ENCODE measurements at places on chromosomes 1 and 21.

DNA sequence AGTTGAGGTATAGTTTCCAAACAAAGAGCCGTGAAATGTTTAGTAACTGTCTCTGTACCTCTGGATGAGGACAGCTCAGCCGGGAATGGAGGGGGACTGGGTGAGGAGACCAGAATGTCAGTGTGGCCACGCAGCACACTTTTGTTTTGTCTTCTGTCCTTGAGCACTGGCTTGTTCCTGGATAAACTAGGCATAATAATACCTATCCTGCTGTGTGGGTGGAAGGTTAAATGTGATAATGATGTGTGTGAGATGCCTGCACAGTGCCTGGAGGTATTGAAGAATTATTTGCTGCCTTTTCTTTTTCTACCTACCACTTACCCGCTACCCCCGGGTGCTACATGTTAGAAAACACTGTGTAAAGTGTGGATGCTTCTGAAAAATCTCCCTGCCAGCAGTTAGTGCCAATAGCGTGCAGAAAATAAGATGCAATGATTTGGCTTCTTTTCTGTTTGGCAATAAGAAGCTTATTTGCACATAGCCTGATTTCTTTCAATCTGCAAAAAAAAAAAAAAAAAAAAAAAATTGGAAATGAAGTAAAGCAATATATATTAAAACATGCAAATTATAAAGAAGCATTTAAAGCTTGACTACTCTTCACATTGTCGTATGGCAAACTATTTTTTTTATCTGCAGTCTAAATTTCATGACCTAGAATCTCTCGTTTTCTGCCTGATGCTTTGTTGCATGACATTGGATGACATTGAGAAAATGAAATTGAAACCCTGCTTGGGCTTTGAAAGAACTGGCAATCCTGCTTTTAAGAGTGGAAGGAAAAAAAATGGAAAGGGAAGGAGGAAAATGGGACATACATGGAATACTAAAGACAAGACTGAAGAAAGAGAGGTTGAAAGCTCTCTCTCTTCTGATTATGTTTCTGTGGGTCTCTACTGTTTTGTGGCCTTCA is 89.5 kb downstream of the DISC1 start:
- no peak for DNase-seq

DNA sequence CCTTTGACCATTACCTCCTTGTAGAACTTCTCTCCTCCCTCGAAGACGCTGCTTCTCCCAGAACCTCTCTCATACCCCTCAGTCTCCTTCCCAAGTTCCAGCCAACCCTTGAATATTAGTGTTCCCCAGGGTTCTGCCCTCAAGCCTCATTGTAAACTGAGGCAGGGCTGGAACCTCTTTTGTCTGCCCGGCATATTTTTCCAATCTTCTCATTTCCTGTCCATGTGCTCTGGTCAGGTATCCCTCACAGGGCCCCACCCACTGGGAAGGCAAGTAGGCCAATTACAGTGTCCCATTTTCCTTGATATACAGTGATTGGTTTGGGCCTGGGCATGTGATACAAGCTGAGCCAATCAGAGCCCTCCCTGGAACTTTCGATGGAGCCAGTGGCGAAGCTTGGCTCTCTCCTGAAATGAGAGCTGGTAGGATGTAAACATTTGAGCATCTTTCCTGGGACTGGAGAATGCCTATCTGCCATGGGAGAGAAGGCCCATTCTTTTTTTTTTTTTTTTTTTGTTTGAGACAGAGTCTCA is 57.1 kb upstream of the ID3 start:
- no peak for DNase-seq

DNA sequence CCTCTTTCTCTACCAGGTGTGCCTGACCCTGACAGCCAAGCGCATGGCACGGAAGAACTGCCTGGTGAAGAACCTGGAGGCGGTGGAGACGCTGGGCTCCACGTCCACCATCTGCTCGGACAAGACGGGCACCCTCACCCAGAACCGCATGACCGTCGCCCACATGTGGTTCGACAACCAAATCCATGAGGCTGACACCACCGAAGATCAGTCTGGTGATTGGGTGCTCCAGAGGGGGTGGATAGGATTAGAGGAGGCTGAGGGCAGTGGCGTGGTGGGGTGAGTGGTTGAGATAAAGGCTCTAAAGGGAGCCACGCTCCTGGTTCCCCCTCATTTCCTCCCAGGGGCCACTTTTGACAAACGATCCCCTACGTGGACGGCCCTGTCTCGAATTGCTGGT is 13.1 kb downstream of the ATP1A2 start:
- no peak for DNase-seq

DNA sequence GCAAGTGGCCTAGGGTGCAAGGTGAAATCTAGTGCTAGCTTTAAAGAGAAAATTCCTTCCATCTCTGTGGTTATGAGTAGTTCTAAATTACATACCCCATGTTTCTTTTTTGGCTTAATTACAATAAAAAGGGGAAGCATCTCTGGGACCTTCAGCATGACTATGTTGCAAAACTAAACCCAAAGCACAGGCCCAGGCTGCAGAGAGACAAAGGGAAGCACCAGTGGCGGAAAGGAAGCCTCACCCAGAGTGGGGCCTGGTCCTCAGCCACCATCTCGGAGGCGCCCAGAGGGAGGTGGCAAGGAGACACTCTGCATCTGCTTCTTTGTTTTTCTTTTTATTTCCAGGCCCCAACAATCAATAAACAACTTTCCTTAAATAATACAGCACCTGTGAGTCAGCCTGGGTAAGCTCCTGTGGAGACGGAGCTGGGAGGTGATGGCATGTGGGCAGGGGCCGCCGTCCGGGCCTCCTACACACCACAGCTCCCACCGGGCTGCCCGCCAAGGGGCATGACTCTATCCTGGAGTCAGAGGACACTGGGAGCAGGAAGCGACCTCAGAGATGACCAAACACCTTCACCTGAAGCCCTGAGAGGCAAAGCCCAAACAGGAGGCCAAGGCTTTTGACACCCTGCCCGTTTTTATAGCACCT is 21.7 kb downstream of the ITPKB start:
- DNase-seq: no peak

DNA sequence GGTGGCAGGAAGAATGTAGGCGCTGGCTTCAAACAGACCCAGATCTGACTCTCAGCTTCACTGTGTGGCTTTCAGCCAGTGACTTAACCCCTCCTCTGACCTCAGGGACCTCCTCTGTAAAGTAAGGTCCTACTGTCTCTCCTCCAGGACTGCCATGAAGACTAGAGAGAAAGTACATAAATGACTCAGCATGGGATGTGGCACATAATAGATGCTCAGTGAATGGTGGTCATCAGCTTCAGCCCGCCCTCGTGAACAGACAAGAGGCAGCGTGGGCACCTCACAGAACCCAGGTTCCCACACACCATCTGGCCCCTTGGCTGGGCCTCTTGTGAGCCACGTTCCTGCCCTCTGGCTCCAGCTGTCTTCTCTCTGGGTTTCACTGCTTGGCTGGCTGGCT is 126.0 kb downstream of the SYF2 start:
- DNase-seq: no peak

GRCh38 chr1:9106286-9106685 is 22.6 kb downstream of the GPR157 start:
- DNase-seq: no peak

DNA sequence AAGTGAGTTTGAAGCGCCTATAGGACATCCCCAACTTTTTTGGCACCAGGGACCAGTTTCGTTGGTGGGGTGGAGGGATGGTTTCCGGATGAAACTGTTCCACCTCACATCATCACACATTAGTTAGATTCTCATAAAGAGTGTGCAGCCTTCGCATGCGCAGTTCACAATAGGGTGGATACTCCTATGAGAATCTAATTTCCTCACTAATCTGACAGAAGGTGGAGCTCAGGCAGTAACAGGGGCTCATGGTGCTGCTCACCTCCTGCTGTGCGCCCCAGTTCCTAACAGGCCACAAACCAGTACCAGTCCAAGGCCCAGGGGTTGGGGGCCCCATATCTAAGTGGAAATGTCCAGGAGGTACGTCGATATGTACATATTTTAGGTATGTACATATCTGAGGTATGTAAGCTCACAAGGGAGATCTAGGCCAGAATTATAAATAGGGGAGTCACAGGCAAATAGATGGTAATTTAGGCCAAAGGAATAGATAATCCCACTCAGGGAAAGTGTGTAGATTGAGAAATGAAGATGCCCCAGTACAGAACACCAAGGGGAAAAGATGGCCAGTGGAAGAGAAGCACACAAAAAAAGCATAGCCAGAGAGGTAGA is 27.5 kb upstream of the RASAL2 start:
- DNase-seq: no peak

GRCh38 chr1:178928976-178929375 is 58.1 kb upstream of the ANGPTL1 start:
- DNase-seq: no peak

GRCh38 chr1:150089846-150090520 is 22.4 kb downstream of the VPS45 start:
- DNase-seq: no peak

DNA sequence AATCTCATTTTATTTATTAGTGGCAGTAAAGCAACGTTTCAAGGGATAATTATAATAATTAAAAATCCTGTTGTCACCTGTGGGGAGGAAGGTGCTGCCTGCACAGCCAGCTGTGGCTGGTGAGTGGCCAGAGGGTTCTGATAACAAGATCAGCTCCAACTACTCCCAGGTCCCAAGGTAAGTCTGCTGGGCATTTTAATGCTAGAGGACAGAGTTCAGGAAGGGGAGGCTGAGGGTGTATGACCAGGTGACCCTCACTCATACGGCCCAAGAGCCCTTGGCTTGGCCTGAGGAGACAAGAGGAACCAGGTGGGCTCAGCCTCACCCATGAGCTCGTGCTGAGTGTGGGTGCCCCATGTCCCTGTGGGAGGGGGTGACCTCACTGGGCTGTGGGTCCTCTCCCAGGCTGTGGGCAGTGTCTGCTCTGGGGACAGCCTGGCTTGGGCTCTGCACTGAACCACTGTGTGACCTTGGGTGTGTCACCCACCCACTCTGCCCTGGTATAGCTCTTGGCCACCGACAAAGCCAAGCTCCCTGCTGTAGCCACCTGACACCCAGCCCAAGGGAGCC is 223.8 kb downstream of the PTPRU start:
- DNase-seq: no peak

DNA sequence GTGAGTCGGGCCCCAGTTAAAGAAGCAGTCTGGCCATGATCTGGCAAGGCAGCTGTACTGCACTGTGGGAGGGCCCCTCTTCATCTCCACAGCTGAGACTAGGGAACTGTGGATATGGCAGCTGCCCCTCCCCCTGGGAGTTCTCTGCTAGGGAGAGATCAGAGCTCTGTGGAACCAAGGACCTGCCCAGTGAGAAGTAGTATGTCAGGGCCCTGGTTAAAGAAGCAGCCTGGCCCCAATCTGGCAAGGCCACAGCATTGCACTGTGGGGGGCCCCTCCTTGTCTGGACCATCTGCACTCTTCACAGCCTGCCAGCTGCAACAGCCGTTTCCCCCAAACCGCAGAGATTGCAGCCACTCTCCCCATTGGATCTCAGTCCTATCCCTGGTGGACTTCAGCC is 208.5 kb downstream of the DNAH14 start:
- DNase-seq: no peak

- DNase-seq: no peak
Measured at GRCh38 chr1:197466813-197467212, 198.8 kb downstream of the CRB1 start.

DNA sequence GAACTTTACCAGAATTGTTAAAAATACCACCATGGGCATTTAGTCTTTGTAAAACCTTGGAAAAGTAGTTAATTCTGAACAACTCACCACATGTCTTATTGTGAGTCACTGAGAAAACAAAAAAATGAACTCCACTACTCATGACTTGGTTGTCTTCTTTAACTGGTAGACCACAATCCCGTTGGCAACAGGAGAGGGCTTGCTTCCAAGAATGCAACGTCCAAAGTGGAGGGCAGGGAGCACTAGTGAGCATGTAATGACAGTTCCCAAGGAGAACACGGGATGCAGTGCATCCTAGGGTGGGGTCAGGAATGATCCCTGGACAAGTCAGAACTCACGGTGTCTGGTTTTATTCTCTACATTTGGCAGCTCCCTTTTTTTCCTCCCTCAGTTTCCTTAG is 15.2 kb upstream of the HMCN1 start:
- DNase-seq: no peak

- no peak for DNase-seq
Measured at GRCh38 chr1:177119311-177119710, 45.2 kb downstream of the ASTN1 start.

DNA sequence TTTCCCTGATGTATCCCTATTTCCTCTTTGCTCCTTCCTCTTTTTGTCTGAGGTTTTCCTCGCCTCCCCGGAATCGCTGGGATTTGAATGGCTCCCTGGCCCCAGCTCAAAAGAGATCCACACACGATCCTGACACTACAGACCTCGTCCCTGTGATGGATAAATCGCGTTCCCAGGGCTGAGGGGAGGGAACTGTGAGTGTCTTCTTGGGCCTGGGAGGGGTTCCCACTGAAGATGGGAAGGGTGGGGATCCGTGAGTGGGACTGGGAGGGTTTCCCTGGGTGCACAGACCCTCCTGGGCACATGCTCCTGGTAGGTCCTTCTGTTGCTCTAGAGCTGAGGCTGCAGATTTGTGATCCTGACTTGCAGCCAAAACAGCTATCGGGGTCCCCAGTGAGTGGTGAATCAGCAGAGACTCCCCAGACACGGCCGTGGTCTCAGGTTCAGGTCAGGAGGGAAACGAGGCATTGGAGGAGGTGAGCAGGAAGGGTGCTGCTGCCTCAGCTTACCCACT is 591.0 kb downstream of the PTPRU start:
- DNase-seq: no peak

DNA sequence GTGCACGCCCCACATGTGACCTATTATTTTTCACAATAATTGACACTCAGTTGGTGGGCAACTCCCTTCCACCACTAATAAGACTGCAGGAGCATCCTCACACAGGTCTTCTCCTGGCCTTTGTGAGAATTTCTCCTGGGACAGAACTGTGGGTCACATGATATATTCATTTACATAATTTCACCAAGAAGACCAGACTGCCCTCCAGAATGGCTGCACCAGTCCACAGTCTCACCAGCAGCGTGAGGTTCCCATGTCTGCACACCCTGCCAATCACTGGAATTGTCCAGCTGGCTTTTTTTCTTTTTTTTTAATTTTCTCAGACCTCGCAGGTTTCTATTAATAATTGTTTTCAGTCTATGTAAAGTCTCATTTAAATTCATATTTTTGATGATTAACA is 41.3 kb downstream of the ATP1A1 start:
- no peak for DNase-seq
